ENCODE measurements at places on chromosomes 7 and 10. TPM values are rescaled to one million over a fixed set of nuclear protein-coding genes. Genes with fewer than 3 reads are reported as not detected.

EFCAB10 gene
- 2.2 TPM for total RNA-seq

CNTNAP2 gene
- total RNA-seq: not detected

LRIT1 gene
- total RNA-seq: not detected

BEND7 gene
- total RNA-seq: 10.5 TPM

USP6NL gene
- 10.7 TPM for total RNA-seq

DLD gene
- total RNA-seq: 84.1 TPM

DUSP5 gene
- 132 TPM for total RNA-seq

GHRHR gene
- not detected for total RNA-seq

Measured in A549 treated with Mapracorat at 1 μM for 4 hours (cell line).